ENCODE measurements at places on chromosomes 5 and 9. TPM values are rescaled to one million over a fixed set of nuclear protein-coding genes. Genes with fewer than 3 reads are reported as not detected.

The IL5 gene
- total RNA-seq = not detected

The ANXA2R gene
- total RNA-seq = 1.4 TPM

The DOCK8 gene
- not detected for total RNA-seq

The NDUFS6 gene
- total RNA-seq = 29.8 TPM

The RORB gene
- total RNA-seq = 0.82 TPM

The ZFR gene
- 52.5 TPM for total RNA-seq

The IFNA21 gene
- total RNA-seq = not detected

The FBXO10 gene
- total RNA-seq = 9.0 TPM

The PCDHB12 gene
- 0.23 TPM for total RNA-seq

The ADCY2 gene
- under 0.01 TPM for total RNA-seq

The AQP7 gene
- total RNA-seq = 1.6 TPM

The MLANA gene
- total RNA-seq = not detected

The OGN gene
- total RNA-seq = 2.1 TPM

The LCN12 gene
- total RNA-seq = not detected
